ENCODE measurements at places on chromosomes 3 and 15. TPM values are rescaled to one million over a fixed set of nuclear protein-coding genes. Genes with fewer than 3 reads are reported as not detected.

GLT8D1 gene
- 33.8 TPM for total RNA-seq

ESYT3 gene
- total RNA-seq, result 7.0 TPM

GRCh38 chr15:51128701-51129100 is 34.0 kb upstream of the TNFAIP8L3 start:
- DNase-seq, result no peak

SOX14 gene
- total RNA-seq, result 0.21 TPM

HCN4 gene
- total RNA-seq, result 9.3 TPM

DNA sequence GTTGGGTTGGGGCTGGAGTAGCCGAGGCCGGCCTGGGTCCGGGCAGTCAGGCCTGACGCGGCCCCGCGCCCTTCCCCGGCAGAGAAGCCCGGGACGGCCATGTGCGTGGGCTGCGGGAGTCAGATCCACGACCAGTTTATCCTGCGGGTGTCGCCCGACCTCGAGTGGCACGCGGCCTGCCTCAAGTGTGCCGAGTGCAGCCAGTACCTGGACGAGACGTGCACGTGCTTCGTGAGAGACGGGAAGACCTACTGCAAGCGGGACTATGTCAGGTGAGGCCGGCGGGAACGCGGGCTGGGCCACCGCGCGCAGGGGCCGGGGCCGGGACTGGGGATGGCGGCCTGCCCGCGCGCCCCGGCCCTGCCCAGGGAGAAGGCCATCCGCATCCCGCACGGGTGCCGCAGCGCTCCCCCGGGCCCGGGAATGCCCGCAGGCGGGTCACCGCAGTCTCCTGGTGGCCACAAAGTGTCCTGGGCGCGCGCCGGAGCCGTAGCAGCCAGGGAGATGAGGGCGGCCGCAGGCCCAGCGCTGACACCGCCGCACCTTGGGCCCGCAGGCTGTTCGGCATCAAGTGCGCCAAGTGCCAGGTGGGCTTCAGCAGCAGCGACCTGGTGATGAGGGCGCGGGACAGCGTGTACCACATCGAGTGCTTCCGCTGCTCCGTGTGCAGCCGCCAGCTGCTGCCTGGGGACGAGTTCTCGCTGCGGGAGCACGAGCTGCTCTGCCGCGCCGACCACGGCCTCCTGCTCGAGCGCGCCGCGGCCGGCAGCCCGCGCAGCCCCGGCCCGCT is 1.3 kb downstream of the ISL2 start:
- DNase-seq, result peak; percentile 78

DNA sequence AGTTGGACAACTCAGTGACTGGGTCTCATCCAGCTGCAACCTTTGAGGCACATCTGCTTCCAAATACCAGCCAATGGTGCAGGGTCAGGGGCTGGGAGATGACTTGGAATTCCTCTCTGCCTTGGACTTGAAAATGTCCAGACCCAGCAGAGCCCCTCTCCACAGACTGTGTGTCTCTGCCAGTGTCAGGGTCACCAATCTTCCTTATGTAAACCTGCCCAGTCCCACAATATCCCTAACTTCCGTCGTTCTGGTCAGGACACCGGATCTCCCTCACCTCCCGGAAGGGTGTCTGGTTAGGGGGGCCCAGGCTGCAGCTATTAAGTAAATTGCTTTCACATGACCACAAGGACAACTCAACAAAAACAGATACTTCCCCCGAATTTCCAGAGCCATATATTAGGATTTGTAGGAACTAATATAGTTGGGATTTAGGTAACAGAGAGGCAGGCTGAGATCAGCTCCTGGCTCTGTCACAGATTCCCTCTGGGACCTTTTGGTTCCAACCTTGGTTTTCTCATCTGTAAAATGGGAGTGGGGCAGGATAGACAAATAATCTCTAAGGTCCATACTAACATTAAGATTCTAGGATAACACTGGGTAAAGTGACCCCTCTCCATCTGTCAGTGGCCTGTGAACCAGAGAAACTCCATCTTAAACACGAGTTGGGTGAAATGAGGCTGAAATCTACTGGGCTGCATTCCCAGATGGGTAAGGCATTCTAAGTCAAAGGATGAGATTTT is 30.8 kb downstream of the IGDCC3 start:
- no peak for DNase-seq

- DNase-seq, result no peak
Measured at GRCh38 chr15:29849716-29850115, 27.4 kb upstream of the TJP1 start.
